Lower lobe of right lung (tissue), 2 donors: ENCODE measurements at places on chromosomes 4 and X. TPM values are rescaled to one million over a fixed set of nuclear protein-coding genes. Genes with fewer than 3 reads are reported as not detected.

PABPC1L2B gene
- not detected for total RNA-seq

SRPX2 gene
- 16.4 TPM for total RNA-seq

CLCN5 gene
- 12.9 TPM for total RNA-seq

HERC6 gene
- total RNA-seq = 15.8 TPM

COL4A6 gene
- total RNA-seq = 1.8 TPM

GRCh38 chrX:118780911-118781310 is 42.7 kb upstream of the ZCCHC12 start:
- H3K4me3 ChIP-seq = no peak overlapping the region
- DNase-seq = no peak
- H3K27me3 ChIP-seq = no peaks in the 10 kb centered on the region
- H3K36me3 ChIP-seq = peaks cover 9% of the 10 kb centered on the region
- no peaks in the 10 kb centered on the region for H3K4me1 ChIP-seq

DNA sequence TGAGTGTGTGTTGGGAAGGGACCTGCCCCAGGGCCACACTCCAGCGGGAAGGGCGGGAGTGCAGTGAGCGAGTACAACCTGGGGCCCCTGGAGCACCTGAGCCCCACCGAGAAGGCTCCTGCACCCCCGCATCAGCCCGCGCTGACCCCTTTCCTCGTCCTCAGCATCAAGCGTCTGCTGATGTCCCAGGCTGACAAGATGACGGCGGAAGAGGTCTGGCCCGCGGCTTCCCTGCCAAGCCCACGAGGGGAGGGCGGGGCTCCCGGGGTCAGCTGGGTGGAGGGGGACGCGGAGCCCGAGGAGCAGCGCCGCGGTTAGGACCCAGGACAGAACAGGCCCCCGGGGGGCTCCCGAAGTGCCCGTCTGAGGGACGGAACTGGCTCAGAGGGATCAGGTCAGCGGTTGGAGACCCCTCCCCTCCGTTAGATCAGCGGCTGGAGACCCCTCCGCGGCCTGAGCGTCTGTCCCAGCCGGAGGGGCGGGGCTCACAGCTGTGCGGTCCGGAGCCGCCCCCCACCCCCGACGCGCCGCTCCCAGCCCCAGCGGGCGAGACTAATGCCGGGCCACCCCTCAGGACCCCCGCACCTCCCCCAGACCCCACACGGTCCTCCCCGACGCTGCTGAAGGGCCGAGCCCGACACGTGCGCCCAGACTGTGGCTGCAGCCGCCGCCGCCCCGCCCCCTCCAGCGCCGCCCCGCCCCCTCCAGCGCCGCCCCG is 6.7 kb downstream of the MYL5 start:
- H3K27ac ChIP-seq = peak overlapping the region; percentile 41
- H3K4me3 ChIP-seq = peak overlapping the region; percentile 67
- peaks cover 26% of the 10 kb centered on the region for H3K4me1 ChIP-seq
- H3K36me3 ChIP-seq = no peaks in the 10 kb centered on the region
- peak; percentile 81 for DNase-seq

DNA sequence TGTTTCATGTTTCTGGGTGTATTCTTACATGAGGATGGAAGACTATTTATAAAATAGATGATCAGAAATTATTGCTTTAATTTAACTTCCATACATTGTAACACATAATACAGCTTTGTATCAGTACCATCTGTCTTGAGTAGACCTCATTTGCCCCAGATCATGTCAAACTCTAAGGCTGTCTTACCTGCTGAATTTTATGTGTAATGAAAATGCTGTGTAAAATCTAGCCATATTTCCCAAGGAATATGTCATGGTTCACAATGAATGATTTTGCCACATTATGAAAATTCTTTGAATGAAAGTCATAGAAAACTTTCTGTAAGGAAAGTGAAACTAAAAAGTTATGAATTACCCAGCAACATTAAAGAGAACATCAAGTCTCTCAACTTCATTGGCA is 7.4 kb downstream of the BDH2 start:
- H3K4me3 ChIP-seq = no peak overlapping the region
- DNase-seq = no peak
- H3K27ac ChIP-seq = no peak overlapping the region
- H3K36me3 ChIP-seq = peaks cover 62% of the 10 kb centered on the region
- peaks cover 1% of the 10 kb centered on the region for H3K4me1 ChIP-seq
- H3K27me3 ChIP-seq = no peaks in the 10 kb centered on the region

GRCh38 chrX:39891781-39892180 is 206.0 kb downstream of the BCOR start:
- peaks cover 20% of the 10 kb centered on the region for H3K4me1 ChIP-seq
- no peak overlapping the region for H3K27ac ChIP-seq
- no peak for DNase-seq
- H3K27me3 ChIP-seq = no peaks in the 10 kb centered on the region
- no peak overlapping the region for H3K4me3 ChIP-seq

DNA sequence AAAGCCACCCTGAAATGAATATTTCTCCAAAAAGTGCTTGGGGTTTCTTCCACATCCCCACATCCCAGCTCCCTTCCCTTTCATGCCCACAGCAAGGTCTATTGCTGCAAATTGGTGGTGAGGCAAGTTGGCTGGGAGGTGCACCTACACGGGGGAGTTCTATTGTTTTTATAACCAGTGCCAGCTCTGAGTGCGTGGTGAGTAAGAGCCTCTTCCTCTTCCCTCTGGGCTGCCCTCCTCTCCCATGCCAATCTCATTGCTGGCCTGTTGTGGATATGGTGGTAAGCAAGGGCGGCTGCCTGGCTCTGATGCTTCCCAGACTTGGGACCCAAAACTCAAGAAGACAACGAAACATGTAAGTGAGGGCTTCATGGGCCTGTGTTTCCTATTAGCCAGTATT is 204.3 kb downstream of the SHROOM3 start:
- H3K27ac ChIP-seq = no peak overlapping the region
- H3K36me3 ChIP-seq = no peaks in the 10 kb centered on the region
- H3K4me3 ChIP-seq = no peak overlapping the region
- no peaks in the 10 kb centered on the region for H3K27me3 ChIP-seq
- H3K4me1 ChIP-seq = peaks cover 22% of the 10 kb centered on the region
- DNase-seq = no peak

GRCh38 chr4:153036931-153037482 is 100.9 kb downstream of the FHDC1 start:
- H3K36me3 ChIP-seq = no peaks in the 10 kb centered on the region
- no peaks in the 10 kb centered on the region for H3K27me3 ChIP-seq
- H3K27ac ChIP-seq = no peak overlapping the region
- DNase-seq = no peak
- no peak overlapping the region for H3K4me3 ChIP-seq
- no peaks in the 10 kb centered on the region for H3K4me1 ChIP-seq

- DNase-seq = no peak
- H3K36me3 ChIP-seq = peaks cover 7% of the 10 kb centered on the region
- no peak overlapping the region for H3K27ac ChIP-seq
- peaks cover 31% of the 10 kb centered on the region for H3K4me1 ChIP-seq
Observed at GRCh38 chr4:25844961-25845712, 17.7 kb downstream of the SEL1L3 start.

- no peaks in the 10 kb centered on the region for H3K36me3 ChIP-seq
- no peak for DNase-seq
- no peaks in the 10 kb centered on the region for H3K4me1 ChIP-seq
- no peak overlapping the region for H3K27ac ChIP-seq
- no peaks in the 10 kb centered on the region for H3K27me3 ChIP-seq
Observed at GRCh38 chr4:110837896-110838450, 215.1 kb upstream of the PITX2 start.

- H3K27ac ChIP-seq = no peak overlapping the region
- no peak for DNase-seq
- no peak overlapping the region for H3K4me3 ChIP-seq
- no peaks in the 10 kb centered on the region for H3K36me3 ChIP-seq
- H3K27me3 ChIP-seq = no peaks in the 10 kb centered on the region
Observed at GRCh38 chrX:137945470-137945869, 379.5 kb downstream of the ZIC3 start.

DNA sequence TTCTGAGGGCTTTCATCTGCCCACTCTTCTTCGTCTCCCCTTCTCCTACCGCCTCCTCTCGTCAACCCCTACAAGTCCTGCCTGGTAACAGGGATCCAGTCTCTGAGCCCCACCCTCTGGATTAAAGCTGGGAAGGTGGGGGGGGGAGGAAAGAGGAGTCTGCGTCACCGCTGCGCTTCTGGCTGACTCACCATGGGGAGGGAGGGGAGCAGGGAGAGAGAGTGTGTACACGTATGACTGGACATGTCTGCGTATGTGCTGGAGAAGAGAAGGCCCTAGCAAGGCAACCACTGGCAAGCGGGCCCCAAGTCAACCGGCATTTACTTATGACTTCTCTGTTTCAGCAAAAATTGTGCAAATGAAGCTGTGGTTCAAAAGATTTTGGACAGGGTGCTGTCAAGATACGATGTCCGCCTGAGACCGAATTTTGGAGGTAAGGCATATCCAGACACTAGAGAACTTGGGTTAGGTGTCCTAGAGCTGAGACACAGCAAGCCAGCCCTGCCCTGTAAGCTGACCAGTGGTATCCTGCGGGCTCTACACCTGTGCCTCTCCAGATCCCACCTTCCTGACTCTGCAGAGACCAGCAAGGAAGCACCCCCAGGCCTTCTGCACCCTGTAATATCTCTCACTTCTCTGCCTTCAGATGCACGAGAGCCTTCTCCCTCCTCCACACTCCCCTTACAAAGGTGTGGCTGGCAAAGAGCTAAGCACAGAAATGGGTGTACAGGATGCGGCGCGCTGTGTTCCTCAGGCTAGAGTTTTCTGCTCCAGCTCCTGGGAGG is 2.5 kb downstream of the GABRQ start:
- no peaks in the 10 kb centered on the region for H3K4me1 ChIP-seq
- DNase-seq = no peak
- no peak overlapping the region for H3K4me3 ChIP-seq
- H3K27me3 ChIP-seq = peaks cover 29% of the 10 kb centered on the region
- H3K27ac ChIP-seq = no peak overlapping the region

DNA sequence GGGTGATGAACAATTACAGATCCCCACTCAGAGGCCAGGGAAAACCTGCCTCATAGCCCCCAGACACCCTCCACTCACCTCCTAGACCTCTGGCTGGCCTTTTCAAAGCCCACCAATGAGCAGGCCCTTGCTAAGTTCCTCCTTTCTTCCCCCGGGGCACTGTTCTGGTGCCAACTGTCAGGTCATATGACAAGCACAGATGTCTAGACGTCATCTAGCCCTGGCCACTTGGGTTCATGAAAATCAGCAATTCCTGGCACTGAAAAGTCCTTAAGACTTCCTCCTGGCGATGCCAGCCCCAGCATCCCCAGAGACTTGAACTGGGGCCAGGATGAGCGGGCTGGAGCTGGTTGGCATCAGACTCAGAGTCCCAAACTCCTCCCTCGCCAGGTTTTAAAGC is 115.6 kb upstream of the NALF2 start:
- no peak overlapping the region for H3K4me3 ChIP-seq
- H3K27ac ChIP-seq = no peak overlapping the region
- H3K36me3 ChIP-seq = no peaks in the 10 kb centered on the region
- no peaks in the 10 kb centered on the region for H3K27me3 ChIP-seq
- H3K4me1 ChIP-seq = no peaks in the 10 kb centered on the region

GRCh38 chrX:1455948-1456280 is 3.2 kb upstream of the ASMTL start:
- no peak overlapping the region for H3K27ac ChIP-seq
- H3K4me3 ChIP-seq = no peak overlapping the region
- no peak for DNase-seq
- no peaks in the 10 kb centered on the region for H3K27me3 ChIP-seq
- H3K36me3 ChIP-seq = no peaks in the 10 kb centered on the region
- H3K4me1 ChIP-seq = peaks cover 14% of the 10 kb centered on the region

DNA sequence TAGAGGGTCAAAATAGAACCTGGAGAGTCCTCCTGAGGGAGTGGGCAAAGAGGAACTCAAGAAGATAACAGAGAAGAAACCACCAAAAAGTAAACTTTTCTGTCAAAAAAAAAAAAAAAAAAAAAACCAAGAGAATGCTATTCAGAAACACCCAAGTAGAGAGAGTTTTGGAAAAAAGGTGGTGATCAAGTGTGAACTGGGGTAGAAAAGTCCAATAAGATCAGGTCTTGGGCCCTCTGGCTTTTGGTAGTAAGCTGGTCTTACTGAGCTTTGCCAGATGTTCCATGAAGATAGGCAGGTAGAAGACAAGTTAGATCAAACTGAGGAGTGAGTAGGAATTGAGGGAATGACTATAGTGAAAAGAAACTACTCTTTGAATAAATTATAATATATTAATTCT is 167.5 kb downstream of the COL25A1 start:
- no peaks in the 10 kb centered on the region for H3K36me3 ChIP-seq
- no peaks in the 10 kb centered on the region for H3K4me1 ChIP-seq
- DNase-seq = no peak
- H3K27ac ChIP-seq = no peak overlapping the region

GRCh38 chr4:80732010-80732409 is 298.5 kb upstream of the BMP3 start:
- H3K36me3 ChIP-seq = no peaks in the 10 kb centered on the region
- H3K4me3 ChIP-seq = no peak overlapping the region
- H3K27me3 ChIP-seq = no peaks in the 10 kb centered on the region
- no peaks in the 10 kb centered on the region for H3K4me1 ChIP-seq
- no peak for DNase-seq
- H3K27ac ChIP-seq = no peak overlapping the region

DNA sequence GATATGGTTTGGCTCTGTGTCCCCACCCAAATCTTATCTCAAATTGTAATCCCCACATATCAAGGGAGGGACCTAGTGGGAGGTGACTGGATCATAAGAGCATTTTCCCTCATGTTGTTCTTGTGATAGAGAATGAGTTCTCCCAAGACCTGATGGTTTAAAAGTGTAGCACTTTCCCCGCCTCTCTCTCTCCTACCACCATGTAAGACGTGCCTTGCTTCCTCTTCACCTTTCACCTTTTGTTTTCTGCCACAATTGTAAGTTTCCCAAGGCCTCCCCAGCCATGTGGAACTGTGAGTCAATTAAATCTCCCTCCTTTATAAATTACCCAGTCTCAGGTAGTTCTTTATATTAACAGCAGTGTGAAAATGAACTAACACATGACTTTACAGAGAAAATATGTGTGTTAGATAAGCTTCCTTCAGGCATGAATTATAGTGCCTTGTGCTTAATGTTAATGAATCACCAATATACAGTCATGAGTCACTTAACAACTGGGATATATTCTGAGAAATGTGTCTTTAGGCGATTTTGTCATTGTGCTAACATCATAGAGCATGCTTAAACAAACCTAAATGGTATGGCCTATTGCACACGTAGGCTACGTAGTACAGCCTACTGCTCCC is 37.9 kb downstream of the PDGFC start:
- H3K27ac ChIP-seq = no peak overlapping the region
- no peak overlapping the region for H3K4me3 ChIP-seq
- H3K27me3 ChIP-seq = no peaks in the 10 kb centered on the region
- no peaks in the 10 kb centered on the region for H3K36me3 ChIP-seq
- no peak for DNase-seq
- H3K4me1 ChIP-seq = no peaks in the 10 kb centered on the region
